ENCODE measurements at places on chromosomes 1 and 21.

DNA sequence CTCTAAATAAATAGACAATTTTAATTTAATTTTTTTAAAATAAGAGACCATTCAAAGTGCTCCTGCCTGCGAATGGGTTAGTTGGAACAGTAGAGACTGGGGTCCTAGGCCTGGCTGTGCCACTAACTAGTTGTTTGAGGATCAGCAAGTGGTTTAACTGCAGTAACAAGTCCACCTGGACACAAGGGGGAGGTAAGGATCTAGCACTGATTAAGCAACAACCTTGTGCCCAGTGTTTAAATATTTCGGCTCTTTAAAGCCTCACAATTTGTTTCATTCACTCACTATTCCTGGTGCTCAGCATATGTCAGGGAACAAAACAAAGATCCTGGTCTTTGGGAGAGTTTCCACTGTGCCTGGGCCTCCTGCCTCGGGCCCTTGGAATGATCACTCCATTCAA is 1.6 kb upstream of the AGT start:
- no peak for DNase-seq

GRCh38 chr1:145918992-145919939 is 749 bp upstream of the PEX11B start:
- DNase-seq, result peak; percentile 39

DNA sequence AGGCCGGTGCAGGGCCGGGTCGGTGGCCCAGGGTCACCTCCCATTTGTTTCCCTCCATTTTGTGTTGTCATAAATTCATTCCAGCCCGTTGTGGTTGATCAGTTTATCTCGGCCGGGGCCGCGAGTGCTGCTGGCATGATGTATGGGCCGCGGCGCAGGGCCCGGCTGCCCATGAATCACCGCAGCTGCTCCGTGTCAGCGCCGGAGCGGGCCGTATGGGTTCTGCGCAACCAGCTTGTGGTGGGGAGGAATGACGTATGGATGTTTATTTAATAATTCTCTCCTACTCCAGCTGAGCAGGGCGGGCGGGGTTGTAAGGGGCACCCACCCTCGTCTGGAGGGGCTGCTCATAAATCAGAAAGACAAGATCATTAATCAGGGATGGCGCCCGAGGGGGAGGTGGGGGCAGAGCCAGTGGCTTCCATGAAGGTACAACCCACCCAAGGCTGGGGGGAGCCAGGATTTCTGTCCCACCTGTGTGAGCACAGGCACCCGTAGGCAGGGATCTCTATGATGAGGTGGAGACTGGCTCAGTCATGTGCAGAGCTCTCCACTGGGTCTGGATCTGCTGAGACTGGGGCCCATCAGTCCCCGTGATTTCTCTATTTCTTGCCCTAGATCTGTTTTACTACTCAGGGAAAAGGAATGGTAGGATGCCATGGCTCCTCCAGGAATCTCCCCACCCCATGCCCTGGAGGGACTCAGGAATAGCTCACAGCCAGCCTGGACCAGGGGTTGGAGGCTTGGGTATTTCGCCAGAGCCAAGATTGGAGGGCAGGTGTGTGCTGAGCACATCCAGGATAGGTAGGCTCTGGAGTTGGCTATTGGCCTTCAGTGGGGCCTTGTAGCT is 27.8 kb downstream of the TMEM53 start:
- peak; percentile 21 for DNase-seq

GRCh38 chr1:44503625-44504024 is 98.6 kb downstream of the RNF220 start:
- no peak for DNase-seq

DNA sequence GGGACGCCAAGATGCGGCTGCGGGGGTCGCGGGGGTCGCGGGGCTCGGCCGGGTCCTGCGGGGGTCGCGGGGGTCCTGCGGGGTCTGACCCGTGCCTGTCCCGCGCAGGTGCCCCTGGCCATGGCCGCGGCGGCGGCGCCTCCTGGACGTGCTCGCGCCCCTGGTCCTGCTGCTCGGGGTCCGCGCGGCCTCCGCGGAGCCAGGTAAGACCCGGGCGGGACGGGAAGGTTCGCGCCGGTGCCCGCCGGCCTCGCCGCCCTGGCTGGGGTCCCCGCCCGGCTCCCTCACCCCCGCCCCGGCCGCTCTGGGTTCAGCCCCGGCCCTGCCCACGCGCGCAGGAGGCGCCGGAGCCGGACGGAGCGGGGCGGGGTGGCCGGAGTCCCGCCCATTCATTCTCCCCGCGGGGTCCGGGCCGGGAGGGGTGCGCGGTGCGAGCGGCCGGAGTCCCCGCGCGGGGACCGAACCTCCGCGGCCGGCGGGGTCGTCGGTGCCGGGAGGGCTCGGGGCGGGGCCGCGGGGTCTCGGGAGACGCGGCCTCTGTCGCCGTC is 380 bp downstream of the COL18A1 start:
- DNase-seq, result peak; percentile 11

DNA sequence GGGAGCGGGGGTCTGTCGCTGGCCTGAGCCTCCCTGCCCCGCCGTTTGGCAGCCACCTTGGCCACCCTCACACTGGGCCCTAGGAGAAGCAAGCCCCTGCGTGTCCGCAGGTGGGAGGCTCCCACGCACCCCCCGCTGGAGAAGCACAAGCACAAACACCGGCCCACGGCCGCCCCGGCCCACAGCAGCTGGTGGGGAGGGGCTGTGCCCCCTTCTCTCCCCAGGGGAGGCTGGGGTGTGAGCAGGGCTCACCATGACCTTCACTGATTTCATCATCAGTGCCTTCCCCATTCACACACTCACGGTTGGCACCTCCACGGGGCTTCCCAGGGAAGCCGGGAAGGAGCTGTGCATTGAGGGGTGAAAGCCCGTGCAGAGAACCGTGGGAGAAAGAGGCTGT is 7.9 kb downstream of the AGRN start:
- DNase-seq, result no peak
